ENCODE measurements at places on chromosomes 6 and 20.
A peak's percentile ranks its signal among the peaks of the same experiment; 100 is the strongest.

GRCh38 chr6:11120271-11121005 lies 8.9 kb upstream of the ERVFRD-1 start:
- no peak overlapping the region for H3K27ac ChIP-seq
- H3K27me3 ChIP-seq, result no peaks in the 10 kb centered on the region
- DNase-seq, result no peak
- no peaks in the 10 kb centered on the region for H3K4me1 ChIP-seq
- no peak overlapping the region for H3K4me3 ChIP-seq

GRCh38 chr6:75065523-75065922 lies 140.3 kb downstream of the COL12A1 start:
- H3K36me3 ChIP-seq, result no peaks in the 10 kb centered on the region
- no peaks in the 10 kb centered on the region for H3K27me3 ChIP-seq
- no peak overlapping the region for H3K27ac ChIP-seq
- no peaks in the 10 kb centered on the region for H3K4me1 ChIP-seq

GRCh38 chr6:27911956-27912446 lies at the start of gene OR2B2:
TSS of gene OR2B2 (minus strand) at chr6:27912396. CDS start at chr6:27912319, 77 bp downstream.
- no peak within 1 kb of the TSS for H3K4me3 ChIP-seq
- H3K36me3 ChIP-seq, result no peaks in the 10 kb centered on the region
- no peaks in the 10 kb centered on the region for H3K4me1 ChIP-seq

GRCh38 chr20:35617397-35618262 lies 2.0 kb downstream of the SPAG4 start:
- H3K4me1 ChIP-seq, result peaks cover 38% of the 10 kb centered on the region
- H3K4me3 ChIP-seq, result peak overlapping the region; percentile 44
- no peak overlapping the region for H3K27ac ChIP-seq
- H3K27me3 ChIP-seq, result no peaks in the 10 kb centered on the region
- no peaks in the 10 kb centered on the region for H3K36me3 ChIP-seq

- no peaks in the 10 kb centered on the region for H3K27me3 ChIP-seq
- no peaks in the 10 kb centered on the region for H3K36me3 ChIP-seq
- no peak overlapping the region for H3K4me3 ChIP-seq
- H3K27ac ChIP-seq, result no peak overlapping the region
These were observed 31.8 kb upstream of the ZBP1 start for GRCh38 chr20:57651881-57652605.

GRCh38 chr20:14341801-14342200 lies 4.4 kb upstream of the FLRT3 start:
- no peaks in the 10 kb centered on the region for H3K27me3 ChIP-seq
- H3K4me1 ChIP-seq, result no peaks in the 10 kb centered on the region

DNA sequence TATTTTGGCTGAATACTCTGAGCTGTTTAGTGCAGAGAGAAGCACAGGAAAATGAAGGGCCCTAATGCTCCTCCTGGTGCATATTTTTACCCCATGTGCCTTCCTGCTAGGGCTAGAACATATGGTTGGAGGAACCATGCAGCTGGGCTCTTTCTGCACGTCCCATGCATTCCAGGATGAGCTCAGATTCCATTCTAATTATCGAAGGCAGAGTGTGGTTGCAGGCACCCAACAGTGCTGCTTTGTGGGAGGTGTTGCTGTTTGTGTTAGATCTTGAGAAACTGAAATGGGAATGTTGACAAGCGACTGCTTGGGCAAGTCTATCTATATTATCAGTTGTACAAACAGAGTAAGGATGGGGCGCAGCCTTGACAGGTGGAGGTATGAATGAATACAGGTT lies 419.5 kb downstream of the DHX35 start:
- H3K4me3 ChIP-seq, result no peak overlapping the region
- no peak for DNase-seq
- H3K4me1 ChIP-seq, result no peaks in the 10 kb centered on the region
- no peaks in the 10 kb centered on the region for H3K36me3 ChIP-seq

GRCh38 chr20:38253571-38253970 lies 7.0 kb downstream of the KIAA1755 start:
- DNase-seq, result no peak
- H3K36me3 ChIP-seq, result no peaks in the 10 kb centered on the region
- no peaks in the 10 kb centered on the region for H3K4me1 ChIP-seq
- H3K4me3 ChIP-seq, result no peak overlapping the region
- H3K27ac ChIP-seq, result no peak overlapping the region

- no peak for DNase-seq
- no peaks in the 10 kb centered on the region for H3K4me1 ChIP-seq
- H3K4me3 ChIP-seq, result no peak overlapping the region
- no peak overlapping the region for H3K27ac ChIP-seq
- no peaks in the 10 kb centered on the region for H3K36me3 ChIP-seq
These were observed 70.2 kb downstream of the RIN2 start for GRCh38 chr20:19828232-19828631.

GRCh38 chr6:13485303-13485702 lies 2.1 kb downstream of the GFOD1 start:
- no peaks in the 10 kb centered on the region for H3K27me3 ChIP-seq
- no peak overlapping the region for H3K27ac ChIP-seq
- DNase-seq, result no peak
- peaks cover 8% of the 10 kb centered on the region for H3K4me1 ChIP-seq
- H3K4me3 ChIP-seq, result peak overlapping the region; percentile 85

DNA sequence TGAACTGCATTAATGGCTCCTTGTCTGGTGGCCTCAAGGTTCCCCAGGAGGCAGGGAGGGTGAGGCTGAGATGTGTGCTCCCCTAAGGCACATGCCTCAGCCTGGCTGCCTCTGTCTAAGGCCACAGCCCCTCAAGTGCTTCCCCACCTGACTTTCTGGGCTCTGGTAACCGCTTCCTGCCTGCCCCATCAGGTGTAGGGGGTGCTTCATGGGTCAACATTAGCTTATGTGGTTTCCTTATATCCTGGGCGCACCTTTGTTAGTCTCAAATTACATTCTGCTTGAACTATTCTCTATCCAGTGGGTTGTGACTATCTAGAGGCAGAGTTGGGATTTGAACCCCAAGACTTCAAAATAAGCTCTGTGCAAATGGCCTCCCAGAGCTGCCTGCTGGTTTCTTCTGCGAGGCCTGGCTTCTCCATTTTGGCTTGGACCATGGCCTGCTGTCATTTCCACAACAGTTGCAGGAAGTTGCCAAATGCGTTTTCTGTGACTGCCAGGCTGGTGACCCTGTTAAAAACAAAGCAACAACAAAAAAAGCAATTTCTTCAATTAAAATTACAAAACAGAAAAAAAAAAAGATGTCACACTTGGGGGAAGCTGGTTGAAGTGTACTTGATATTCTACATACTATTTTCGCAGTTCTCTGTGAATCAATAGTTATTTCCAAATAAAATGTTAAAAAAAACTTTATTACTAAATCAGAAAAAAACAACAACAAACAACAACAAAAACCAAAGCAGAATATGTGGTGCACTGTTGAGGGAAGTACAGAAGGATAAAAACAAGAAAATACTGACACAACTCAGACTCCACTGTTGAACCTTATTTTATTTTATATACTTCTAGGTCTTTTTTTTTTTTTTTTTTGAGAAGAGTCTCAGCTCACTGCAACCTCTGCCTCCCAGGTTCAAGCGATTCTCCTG lies 20.0 kb upstream of the ZNFX1 start:
- no peak overlapping the region for H3K27ac ChIP-seq
- H3K27me3 ChIP-seq, result no peaks in the 10 kb centered on the region
- H3K4me3 ChIP-seq, result no peak overlapping the region
- H3K36me3 ChIP-seq, result no peaks in the 10 kb centered on the region

GRCh38 chr20:57679113-57679512 lies 30.7 kb downstream of the PMEPA1 start:
- H3K27ac ChIP-seq, result no peak overlapping the region
- H3K4me1 ChIP-seq, result no peaks in the 10 kb centered on the region
- no peaks in the 10 kb centered on the region for H3K36me3 ChIP-seq
- no peak for DNase-seq
- H3K27me3 ChIP-seq, result no peaks in the 10 kb centered on the region
- no peak overlapping the region for H3K4me3 ChIP-seq

DNA sequence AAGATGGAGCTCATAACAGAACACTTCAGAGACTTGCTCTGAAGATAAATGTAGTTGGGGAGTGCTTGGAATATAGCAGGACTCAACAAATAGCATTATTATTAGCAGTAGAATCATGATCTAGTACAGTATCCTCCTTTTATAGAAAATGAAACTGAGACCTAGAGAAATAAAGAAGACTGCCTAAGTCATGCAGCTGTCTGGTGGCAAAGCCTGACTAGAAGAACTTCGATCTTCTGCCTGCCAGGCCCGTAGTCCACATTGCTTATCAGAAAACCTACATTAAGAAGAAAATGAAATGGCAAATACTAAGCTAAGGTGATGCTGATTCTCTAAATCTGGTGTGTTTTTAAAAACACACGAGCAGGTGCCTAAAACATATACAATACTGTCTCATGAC lies 46.4 kb upstream of the DST start:
- H3K27me3 ChIP-seq, result no peaks in the 10 kb centered on the region
- no peak overlapping the region for H3K27ac ChIP-seq
- no peaks in the 10 kb centered on the region for H3K36me3 ChIP-seq
- DNase-seq, result no peak
- no peak overlapping the region for H3K4me3 ChIP-seq
- no peaks in the 10 kb centered on the region for H3K4me1 ChIP-seq

GRCh38 chr6:158256746-158257424 lies 55.4 kb upstream of the TULP4 start:
- H3K36me3 ChIP-seq, result no peaks in the 10 kb centered on the region
- no peak overlapping the region for H3K27ac ChIP-seq
- H3K4me1 ChIP-seq, result peaks cover 12% of the 10 kb centered on the region
- DNase-seq, result no peak

DNA sequence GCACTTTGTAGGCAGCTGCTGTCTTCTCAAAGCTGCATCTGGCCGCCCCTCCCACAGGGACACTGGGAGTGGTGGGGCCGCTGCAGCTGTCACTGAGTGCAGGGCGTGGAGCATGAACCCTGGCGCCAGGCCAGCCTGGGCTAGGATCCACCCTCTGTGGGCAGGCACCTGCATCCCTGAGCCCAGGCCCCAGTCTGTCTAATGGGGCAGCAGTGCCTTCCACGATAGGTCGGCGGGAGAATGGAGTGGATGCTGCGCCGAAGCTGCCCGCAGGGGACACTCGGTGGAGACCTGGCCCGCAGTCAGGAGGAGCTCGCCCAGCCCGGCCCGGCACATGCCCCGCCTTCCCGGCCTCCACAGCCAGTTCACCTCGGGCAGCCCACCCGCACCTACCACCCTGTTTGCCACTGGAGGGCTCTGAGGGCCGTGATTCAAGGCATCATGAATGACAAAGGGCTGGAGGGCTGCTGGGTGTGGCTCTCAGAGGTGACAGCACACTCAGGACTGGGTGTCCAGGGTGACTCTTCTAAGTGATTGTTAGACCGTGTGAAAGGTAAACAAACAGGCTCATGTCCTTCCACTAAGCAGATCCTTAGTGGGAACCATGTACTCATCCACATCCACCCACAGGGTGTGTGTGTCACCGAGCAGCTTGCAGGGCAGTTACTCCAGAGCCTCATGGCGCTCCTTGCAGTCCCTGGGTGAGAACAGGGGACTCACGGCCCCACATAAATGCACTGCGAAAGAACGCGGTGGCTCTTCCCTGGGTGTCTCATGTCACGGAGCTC lies 133.9 kb downstream of the AGPAT4 start:
- H3K4me1 ChIP-seq, result no peaks in the 10 kb centered on the region
- H3K27ac ChIP-seq, result no peak overlapping the region
- no peaks in the 10 kb centered on the region for H3K27me3 ChIP-seq
- no peaks in the 10 kb centered on the region for H3K36me3 ChIP-seq
- DNase-seq, result peak; percentile 20
- no peak overlapping the region for H3K4me3 ChIP-seq

DNA sequence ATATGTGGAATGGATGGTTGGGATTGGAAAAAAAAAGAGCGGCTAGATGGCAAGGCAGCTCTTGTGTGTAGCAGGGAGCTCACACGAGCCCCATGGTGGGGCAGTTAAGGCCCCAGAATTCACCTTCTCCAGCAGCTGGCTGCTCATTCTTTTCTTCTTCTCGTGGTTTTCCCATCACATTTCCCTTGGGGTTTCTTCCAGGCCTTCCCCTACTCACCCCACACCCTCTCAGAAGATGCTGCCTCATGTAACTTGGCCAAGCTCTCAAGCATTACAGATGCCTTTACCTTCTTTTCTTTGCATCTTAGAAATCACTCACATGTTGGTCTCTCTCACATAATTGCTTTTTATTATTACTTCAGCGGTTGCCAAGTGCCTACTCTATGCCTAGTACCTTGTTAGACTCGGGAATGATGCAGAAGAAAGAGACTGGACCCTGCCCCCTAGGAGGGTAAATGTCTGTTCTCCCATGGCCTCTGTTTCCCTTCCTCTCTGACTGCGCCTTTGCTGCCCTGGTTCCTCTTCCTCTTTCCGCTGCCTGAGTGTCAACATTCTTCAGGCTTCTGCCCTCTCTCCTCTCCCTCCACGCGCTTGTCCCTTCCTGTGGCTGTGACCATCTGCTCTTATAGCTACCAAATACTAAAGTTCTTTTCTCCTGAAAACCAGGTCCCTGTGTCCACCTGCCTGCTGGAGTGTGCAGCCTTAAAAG lies 28.6 kb downstream of the PPARD start:
- no peak overlapping the region for H3K27ac ChIP-seq
- H3K4me3 ChIP-seq, result no peak overlapping the region
- no peaks in the 10 kb centered on the region for H3K27me3 ChIP-seq
- no peak for DNase-seq

GRCh38 chr20:35091816-35092523 lies 637 bp downstream of the TRPC4AP start:
- no peaks in the 10 kb centered on the region for H3K27me3 ChIP-seq
- H3K36me3 ChIP-seq, result no peaks in the 10 kb centered on the region
- peak overlapping the region; percentile 82 for H3K27ac ChIP-seq
- peak overlapping the region; percentile 87 for H3K4me3 ChIP-seq
- H3K4me1 ChIP-seq, result peaks cover 18% of the 10 kb centered on the region

DNA sequence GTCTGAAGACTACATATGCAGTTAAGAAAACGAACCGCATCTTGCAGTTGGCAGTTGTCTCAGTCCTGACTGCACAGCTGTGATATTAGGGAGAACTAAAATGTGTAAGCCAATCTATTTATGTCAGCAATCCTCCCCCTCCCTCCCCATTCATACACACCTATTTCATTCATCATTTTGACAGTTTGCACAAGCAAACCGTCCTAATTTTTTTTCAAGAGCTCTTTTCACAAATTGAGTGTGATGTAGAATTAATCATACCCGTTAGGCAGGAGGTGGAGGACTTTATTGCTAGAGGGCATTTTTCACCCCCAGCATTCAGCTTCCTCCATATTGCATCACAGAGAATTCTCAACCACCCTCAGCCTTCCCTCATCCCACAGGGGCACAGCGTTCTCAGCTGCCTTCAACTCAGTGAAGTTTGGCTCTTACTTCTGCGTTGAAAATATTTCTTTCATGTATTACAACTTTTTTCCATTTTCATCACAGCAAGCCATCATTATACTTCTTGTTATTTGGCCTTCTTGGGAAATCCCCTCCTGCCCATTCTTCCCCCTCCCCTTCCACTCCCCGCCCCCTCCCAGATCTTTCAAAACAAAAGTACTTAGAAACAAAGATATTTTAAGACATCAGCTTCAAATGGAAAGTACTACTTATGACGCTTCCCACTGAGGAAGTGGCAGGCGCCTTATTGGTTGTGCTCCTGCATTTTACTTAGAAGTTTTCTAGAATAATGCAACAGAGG lies 37.5 kb downstream of the NOX3 start:
- H3K4me1 ChIP-seq, result peaks cover 11% of the 10 kb centered on the region
- peak; percentile 18 for DNase-seq
- H3K27ac ChIP-seq, result peak overlapping the region; percentile 66
- H3K4me3 ChIP-seq, result peak overlapping the region; percentile 43
